ENCODE measurements at places on chromosomes 13 and 19.

DNA sequence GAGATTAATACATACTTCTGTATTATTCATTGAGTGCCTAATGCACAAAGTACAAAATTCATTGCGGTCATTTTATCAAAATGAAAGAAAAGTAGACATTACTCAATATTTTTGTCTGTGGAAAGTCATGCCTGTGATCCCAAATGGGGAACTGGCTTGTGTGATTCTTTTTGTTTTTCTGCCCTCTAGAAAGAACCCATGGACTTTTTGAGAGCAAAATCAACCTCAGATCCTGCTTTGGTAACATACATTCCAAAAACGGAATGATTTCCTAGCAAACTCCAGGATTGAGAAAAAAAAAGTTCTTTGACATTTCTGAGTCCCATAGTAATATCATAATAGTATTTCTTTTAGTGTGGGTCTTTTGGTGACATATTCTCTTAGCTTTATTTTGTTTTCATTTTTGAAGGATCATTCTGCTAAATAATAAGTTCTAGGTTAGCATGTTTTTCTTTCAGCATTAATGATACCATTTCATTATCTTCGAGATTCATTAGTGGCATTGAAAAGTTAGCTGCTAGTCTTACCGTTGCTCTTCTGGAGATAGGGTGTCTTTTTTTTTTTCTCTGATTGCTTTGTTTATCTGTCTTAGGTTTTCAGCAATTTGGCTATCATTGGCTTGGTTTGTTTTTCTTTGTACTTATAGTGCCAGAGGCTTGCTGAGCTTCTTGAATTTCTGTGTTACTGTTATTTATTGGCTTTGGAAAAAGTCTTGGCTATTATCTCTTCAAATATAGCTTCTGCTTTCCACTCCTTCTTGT, 102.4 kb upstream of the CSNK1A1L start:
- H3K4me3 ChIP-seq: no peak overlapping the region
- H3K4me1 ChIP-seq: no peaks in the 10 kb centered on the region
- no peaks in the 10 kb centered on the region for H3K27me3 ChIP-seq
- H3K27ac ChIP-seq: no peak overlapping the region

DNA sequence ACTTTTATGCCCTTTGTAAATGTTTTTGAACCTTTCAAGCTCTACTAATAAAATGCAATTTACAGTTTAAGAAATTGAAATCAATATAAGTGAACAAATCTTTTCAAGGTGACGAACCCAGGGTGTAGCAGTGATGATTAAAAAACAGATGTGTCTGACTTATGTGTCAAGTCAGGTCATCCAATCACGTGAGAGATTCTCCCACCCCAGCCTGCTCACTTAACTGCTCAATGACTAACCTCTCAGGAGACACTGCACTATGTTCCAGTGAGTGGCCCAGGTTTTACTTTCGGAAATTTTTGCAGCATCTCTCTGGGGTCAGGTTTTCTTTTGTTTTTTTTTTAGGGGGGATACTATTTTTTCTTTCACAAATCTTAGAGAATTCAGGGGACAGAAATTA, 60.7 kb downstream of the ZNF429 start:
- H3K4me3 ChIP-seq: peak overlapping the region; percentile 44
- H3K36me3 ChIP-seq: peaks cover 17% of the 10 kb centered on the region
- no peaks in the 10 kb centered on the region for H3K27me3 ChIP-seq
- no peak for DNase-seq
- peaks cover 19% of the 10 kb centered on the region for H3K4me1 ChIP-seq

DNA sequence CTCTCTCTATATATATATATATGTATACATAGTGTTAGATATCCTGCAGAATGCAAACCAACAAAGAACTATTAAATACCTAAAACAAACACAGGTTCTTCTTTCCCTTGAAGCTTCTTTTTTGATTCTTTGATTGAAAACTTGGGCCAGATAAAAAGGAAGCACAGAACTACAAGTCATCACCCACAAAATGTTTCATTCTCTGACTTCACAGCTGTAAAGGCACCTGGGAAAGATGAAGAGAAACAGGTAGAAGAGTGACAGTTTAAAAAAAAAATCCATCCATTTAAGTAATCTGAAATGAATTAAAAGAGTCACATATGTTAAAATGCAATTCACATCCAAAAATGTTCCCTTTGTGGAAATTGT, 90.7 kb upstream of the FNDC3A start:
- H3K36me3 ChIP-seq: no peaks in the 10 kb centered on the region
- H3K4me3 ChIP-seq: peak overlapping the region; percentile 21
- no peak for DNase-seq
- H3K27me3 ChIP-seq: no peaks in the 10 kb centered on the region
- no peak overlapping the region for H3K27ac ChIP-seq

DNA sequence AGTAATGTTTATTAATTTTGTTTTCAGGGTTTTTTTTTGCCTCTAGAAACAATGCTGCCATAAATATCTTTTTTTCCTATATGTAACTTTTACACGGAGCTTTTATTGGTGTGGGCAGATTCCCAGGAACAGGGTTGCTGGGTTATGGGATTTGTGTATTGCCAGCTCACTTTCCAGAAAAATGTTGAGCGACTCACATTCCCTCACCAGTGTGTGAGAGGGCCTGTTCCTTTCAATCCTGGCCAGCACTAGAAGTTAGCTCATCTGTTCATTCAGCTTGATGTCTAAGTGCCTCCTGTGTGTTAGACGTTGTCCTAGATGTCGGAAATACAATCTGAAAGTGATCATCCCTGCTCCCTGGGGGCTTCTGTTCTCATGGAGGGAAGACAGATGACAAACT, 2.6 kb downstream of the ZNF71 start:
- peaks cover 26% of the 10 kb centered on the region for H3K4me1 ChIP-seq
- H3K27ac ChIP-seq: no peak overlapping the region
- H3K36me3 ChIP-seq: peaks cover 26% of the 10 kb centered on the region
- DNase-seq: no peak

DNA sequence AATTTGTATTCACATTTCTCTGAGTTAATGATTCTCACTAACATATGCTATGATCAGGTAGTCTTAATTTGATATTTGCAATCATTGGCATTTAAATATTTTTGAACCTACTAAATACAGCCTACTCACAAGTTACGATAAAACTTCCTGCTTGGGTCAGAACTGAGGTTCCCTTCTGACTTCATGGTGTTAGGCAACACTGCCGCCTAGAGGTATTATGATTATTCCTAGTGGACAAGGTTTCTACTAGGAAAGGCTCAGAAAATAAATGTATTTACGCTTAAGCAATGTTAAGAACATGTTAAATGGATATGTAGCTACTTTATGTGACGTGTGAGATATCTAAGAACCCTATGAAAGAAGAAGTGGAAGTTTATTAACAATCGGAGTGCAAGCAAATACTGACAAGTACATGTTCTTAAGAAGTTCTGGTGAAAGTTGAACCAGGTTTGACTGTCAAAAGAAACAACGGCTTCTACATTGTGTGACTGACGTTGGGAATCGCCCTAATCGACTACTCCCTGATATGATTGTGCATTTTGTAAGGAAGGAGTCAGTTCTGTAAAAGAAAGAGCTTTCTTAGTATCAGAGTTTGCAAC, 1395.8 kb downstream of the SLITRK5 start:
- DNase-seq: no peak
- no peaks in the 10 kb centered on the region for H3K36me3 ChIP-seq

GRCh38 chr13:37138169-37138568, 32.7 kb upstream of the CSNK1A1L start:
- H3K27me3 ChIP-seq: no peaks in the 10 kb centered on the region
- H3K4me1 ChIP-seq: no peaks in the 10 kb centered on the region
- no peak overlapping the region for H3K27ac ChIP-seq
- no peak overlapping the region for H3K4me3 ChIP-seq

DNA sequence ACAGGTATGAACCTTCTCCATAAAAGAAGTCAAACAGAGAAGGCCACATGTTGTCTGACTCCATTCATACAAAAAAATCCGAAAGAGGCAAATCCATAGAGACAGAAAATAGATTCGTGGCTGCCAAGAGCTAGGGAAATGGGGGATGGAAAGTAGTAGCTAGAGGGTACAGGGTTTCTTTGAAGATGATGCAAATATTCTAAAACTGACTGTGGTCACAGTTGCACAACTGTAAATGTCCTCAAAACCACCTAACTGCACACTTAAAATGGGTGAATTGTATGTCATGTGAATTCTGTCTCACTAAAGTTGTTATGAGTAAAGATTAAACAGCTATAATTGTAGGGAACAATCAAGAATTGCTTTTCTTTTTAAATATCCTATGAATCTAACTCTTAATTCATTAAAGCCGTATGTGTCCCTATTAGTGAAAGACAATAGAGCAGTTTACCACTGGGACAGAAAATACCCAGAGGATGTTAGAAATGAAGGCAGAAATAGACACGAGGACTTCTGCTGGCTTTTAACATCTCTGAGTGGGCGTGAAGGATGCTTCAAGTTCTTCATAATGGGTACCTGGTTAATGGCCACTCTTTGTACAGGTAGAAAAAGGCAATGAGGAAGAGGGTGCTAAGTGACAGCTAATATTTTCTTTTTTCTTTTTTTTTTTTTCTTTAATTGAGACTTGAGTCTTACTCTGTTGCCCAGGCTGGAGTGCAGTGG, 21.2 kb downstream of the INSR start:
- DNase-seq: no peak
- H3K27ac ChIP-seq: no peak overlapping the region
- H3K4me3 ChIP-seq: no peak overlapping the region
- peaks cover 3% of the 10 kb centered on the region for H3K36me3 ChIP-seq
- H3K27me3 ChIP-seq: no peaks in the 10 kb centered on the region

DNA sequence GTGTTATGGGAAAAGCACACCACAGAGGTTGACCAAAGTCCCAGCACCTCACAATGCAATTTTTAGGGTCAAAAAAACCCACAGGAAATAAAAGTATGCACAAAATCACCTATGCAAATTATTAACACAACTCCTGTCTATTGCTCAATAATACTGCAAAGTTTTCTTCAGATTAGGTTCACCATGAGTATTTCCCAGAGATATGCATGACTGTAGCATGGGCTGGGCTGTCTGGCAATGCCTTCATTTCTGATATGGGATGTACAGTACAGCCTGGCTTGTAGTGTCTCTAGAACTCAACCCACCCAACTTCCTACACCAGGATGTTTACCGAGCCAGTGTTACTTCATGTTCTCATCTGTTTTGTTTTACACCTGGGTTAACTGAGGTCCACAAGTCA, 698.7 kb upstream of the ARGLU1 start:
- no peak overlapping the region for H3K4me3 ChIP-seq
- H3K4me1 ChIP-seq: no peaks in the 10 kb centered on the region
- no peak overlapping the region for H3K27ac ChIP-seq
- no peak for DNase-seq

- DNase-seq: no peak
- peaks cover 10% of the 10 kb centered on the region for H3K4me1 ChIP-seq
- no peak overlapping the region for H3K4me3 ChIP-seq
These were observed 11.8 kb downstream of the IL17D start for GRCh38 chr13:20715330-20715712.

GRCh38 chr13:31982124-31982523, 49.5 kb upstream of the FRY start:
- no peak for DNase-seq
- no peaks in the 10 kb centered on the region for H3K4me1 ChIP-seq
- H3K27ac ChIP-seq: no peak overlapping the region
- no peaks in the 10 kb centered on the region for H3K36me3 ChIP-seq
- H3K4me3 ChIP-seq: no peak overlapping the region

GRCh38 chr19:31174948-31175347, 174.3 kb downstream of the TSHZ3 start:
- no peak for DNase-seq
- no peaks in the 10 kb centered on the region for H3K27me3 ChIP-seq
- H3K4me1 ChIP-seq: no peaks in the 10 kb centered on the region
- no peak overlapping the region for H3K4me3 ChIP-seq
- no peaks in the 10 kb centered on the region for H3K36me3 ChIP-seq
